Karpas-422 (cell line): ENCODE measurements at places on chromosomes 3 and 15.

- DNase-seq = no peak
Observed at GRCh38 chr15:40550341-40551037, 14.4 kb downstream of the CCDC32 start.

DNA sequence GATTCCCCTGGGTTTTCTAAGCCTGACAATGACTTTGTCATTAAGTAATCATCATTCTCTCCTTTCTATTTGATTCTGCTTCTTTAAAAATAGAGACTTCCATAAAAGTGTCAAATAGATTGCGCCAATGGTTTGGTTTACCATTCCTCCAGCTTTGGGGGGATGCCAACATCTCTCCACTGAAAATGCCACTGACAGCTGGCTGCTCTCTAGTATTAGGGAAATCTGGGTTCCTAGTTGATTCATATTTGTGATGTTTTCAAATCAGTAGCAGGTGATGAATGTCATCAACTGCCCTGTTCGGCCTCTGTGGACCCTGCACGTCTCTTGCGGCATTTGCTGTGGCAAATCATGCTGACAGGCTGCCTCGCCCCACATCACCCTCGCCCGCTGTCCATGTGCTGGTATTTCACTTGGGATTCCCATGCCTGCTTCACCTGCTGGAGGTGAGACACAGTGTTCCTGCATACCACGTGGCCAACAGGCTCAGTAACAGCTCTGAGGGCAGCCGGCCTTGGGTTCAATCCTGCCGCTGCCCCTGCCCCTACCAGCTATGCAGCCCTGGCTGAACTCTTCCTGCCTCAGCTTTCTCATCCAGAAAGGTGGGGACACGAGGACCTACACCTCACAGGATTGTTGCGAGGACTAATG lies 28.1 kb downstream of the ZXDC start:
- no peak for DNase-seq

GRCh38 chr15:42602501-42602900 lies 27.1 kb downstream of the STARD9 start:
- no peak for DNase-seq

- DNase-seq = no peak
Observed at GRCh38 chr3:76652524-76652923, 387.4 kb upstream of the ROBO2 start.

DNA sequence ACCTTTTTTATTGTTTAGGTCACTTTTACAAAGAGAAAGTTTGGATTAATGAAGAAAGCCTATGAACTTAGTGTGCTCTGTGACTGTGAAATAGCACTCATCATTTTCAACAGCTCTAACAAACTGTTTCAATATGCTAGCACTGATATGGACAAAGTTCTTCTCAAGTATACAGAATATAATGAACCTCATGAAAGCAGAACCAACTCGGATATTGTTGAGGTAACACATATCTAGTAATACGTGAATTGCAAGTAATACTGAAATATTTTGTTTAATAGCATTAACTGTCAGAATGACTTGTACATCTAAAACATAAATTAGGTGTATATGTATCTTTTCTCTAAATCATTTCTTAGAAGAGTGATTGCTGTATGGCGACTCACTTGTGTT lies 79.8 kb downstream of the MEF2A start:
- DNase-seq = no peak

- DNase-seq = peak; percentile 65
Observed at GRCh38 chr3:132268956-132269355, 48.3 kb upstream of the ACP3 start.

DNA sequence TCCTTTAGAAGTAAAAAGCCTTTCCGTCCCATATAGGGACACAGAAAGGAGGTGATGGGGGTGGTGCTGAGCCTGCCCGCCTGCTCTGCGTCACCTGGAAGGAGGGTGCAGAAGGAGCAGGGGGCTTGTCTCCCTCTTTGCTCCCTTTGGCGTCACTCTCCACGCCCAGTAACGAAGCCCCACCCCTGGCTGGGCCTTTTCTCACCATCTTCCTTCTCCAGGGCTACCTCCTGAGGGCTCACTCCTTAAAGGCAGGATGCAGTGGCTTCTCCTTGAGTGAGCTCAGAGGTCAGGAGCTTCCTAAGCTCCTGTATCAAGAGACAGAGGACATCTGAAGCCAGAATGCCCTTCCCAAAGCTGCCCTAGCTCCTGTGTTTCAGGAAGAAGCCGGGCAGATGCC lies 31.5 kb downstream of the SLCO3A1 start:
- no peak for DNase-seq

- DNase-seq = no peak
Observed at GRCh38 chr3:174822320-174822719, 36.8 kb upstream of the NAALADL2 start.

DNA sequence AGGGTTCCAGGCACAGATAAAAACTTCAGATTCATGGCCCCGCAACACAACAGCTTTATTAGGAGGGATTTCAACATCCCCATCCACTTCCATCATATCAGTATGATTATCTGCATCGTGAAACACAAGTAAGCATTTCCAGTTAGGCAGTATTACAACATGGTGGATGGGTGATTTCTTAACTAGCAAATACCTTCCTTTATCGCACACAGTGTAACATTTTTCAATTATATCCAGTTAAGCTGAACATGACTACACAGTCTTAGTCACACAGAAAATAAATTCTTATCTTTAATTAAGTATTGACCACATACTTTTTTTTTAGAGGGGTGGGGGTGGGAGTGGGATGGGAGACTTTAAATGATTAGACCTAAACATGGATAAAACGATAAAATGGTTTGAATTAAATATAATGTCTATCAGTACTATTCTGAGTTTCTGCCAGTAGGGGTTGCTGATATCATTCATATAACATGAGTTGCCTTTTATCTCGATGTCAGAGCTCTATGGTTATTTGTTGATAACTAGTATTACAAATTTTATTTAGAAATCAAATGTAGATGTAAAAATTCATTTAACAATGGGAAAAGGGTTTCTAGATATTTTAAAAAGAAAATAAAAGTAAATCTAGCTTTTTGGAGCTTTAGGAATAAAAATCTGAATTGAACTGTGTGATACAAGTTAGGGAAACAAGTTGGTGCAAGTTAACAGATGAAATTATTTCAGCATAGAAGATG lies 146.6 kb downstream of the TBL1XR1 start:
- DNase-seq = peak; percentile 84

DNA sequence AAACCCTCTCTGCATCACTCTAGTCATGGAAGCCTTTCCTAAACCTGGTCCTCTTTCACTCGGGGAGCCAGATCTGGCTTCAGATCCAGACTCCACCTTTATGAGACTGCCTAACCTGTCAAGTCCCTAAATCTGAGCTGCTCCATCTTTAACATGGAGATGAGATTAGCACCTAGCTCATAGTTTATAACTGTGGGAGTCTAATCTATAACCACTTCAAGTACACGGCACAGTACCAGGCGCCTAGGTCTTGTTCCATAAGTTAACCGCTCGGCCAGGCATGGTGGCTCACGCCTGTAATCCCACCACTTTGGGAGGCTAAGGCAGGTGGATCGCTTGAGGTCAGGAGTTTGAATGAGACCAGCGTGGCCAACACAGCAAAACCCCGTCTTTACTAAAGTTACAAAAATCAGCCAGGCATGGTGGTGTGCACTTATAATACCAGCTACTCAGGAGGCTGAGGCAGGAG lies 30.3 kb downstream of the TPM1 start:
- no peak for DNase-seq

DNA sequence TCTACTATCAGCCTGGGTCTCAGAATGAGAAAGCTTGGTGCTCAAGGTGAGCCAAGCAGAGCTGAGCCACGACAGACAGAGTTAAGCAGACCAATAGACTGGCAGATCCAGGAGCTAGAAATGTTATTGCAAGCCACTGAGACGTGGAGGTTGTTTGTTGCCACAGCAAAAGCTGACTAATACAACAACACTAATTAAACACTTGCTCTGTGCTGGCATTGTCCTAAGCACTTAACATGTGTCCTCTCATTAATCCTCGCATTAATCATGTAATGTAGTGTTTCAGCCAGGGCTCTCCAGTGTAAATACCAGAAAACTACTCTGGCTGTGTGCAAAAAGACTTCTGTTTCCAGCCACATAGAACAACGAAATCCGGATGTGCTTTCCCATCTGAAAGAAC lies 11.6 kb upstream of the SPSB4 start:
- DNase-seq = no peak

DNA sequence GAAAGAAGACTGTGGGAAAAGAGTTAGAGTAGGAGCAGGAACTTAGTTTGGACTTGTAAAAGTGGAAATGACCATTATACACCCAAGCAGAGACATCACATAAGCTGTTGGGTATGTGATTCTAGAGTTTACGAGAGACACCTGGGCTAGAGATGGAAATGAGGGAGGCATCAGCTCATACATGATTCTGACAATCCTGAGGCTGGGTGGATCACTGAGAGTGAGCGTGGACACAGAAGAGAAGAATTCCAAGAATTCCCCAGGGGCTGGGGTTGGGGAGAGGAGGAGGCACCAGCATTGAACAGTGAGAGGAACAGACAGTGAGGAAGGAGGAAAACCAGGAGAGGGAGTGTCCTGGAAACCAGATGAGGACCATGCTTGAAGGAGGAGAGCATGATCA lies 113.5 kb downstream of the KCNAB1 start:
- DNase-seq = no peak

GRCh38 chr3:45123030-45123429 lies 23.1 kb downstream of the CDCP1 start:
- no peak for DNase-seq

DNA sequence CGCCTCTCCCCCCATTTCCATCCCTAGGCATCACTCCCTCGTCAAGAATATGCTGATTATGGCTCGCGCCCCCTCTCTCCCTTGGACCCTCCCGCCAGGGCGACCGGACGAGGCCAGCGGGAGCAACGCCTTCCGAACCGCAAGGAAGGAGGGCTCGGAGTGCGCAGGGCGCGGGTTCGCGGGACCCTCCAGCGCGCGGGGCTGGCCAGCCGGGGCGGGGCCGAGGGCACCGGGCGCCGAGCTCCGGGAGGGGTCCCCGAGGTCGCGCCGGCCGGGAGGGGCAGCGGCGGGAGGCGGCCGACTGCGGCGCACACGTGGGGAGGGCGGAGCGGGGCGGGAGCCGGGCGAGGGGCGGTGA lies 483 bp downstream of the EHD4 start:
- DNase-seq = no peak

DNA sequence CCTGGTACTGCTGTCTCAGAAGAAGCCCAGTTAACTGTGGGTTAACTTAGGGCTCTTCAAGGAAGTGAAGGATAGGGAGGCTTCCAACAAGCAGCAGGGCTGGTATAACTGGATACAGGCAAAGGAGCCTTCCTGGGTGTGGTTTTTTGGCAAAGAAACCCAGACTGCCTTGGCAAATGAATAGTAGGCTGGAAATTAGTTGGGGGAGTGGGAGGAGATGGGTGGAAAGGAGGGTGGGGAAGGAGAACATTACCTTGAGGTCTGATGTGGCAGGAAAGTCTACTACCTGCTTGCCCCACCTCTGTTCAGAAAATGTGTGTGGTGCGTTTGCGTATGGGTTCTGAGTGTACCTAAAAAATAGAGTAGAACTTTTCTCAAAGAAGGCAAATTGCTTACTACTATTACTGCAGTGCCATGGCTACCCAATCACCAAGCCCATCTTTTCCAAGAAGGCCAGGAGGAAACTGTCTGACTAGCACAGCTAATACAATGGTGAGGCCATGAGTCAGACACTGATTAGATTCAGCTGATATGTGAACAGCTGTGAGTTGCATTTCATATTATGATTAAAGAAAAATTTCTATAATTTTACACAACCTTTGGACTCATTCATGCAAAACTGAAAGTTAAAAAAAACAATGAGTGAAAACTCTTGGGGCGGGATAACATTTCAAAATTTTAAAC lies 55.2 kb downstream of the SPTSSB start:
- DNase-seq = no peak

DNA sequence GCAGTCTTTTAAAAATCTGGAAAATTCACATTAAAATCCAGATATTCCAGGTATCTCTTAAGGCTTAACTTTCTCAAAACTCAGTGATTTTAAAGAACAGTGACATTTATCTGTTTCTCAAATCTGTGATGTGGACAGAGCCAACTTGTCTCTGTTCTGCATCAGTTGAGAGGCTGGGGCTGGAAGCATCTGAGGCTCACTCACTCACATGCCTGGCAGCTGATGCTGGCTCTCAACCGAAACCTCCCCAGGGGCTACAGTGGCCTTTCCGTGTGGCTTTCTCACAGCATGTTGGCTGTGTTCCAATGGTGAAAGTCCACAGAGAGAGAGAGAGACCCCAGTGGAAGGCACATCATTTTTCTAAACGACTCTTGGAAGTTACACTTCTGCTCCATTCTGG lies 53.5 kb downstream of the CEMIP start:
- no peak for DNase-seq

DNA sequence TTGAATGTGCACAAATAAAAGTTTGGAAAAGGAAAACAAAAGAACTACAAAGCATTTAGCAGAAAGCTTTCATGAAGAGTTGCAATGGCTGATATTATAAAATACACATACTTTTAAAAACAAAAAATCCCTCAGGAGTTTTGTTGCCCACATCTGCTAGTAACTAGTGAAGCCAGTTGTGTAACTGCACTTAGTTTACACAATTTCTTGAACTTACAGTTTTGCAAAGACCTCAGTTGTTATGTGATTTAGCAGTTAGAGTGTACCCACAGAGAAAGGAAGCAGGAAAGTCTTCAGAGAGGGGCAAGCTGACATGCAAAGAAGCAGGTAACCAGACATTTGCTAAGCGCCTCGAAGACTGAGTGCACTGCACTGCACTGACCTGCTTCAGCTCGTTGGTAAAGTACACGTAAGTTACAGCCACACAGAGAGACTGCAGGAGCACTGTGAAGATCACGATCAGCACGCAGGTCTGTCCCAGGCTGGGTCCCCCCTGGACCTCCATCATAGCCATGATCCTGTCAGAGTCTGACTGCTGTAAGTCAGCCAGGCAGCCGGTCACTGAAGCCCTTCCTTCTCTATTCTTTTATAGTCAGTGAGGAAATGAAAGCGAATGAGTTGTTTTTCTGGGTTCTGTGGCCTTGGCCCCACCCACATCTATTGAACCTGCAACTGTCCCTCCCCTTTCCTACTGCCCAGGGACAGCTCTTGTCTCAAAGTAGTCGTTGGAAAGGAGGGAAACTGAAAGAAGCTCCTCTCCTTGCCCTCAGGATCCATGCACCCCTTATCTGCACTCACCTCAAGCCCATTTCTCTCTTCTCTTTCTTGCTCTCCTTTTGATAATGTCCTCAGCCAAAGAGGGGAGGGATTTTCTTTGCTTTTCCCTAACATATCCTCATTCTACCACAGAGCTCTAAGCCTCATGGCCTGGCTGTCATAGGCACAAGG lies at the start of gene TNFSF10:
TSS of gene TNFSF10 (minus strand) at position 560 of the 948 bp plus-strand sequence. CDS start at position 514, 46 bp downstream.
- peak; percentile 45 for DNase-seq

DNA sequence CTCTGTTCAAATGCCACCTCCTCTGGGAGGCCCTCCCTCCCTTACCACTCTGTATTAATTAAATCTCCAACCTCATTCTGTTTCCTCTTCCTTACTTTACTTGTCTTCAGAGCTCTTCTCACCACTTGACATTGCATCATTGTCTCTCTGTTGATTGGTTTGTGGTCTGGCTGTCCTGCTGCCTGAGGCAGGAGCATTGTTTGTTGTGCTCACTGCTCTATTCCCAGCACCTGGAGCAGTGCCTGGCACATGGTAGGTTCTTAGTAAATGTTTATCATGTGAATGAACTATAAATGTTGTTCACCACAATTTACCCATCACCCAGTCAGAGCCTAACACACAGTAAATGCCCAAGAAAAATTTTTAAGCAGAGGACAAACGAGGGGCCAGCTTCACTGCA lies 6.7 kb upstream of the BFSP2 start:
- no peak for DNase-seq

GRCh38 chr15:39852250-39852649 lies 67.8 kb downstream of the GPR176 start:
- DNase-seq = no peak

- DNase-seq = no peak
Observed at GRCh38 chr3:53182764-53183355, 21.9 kb downstream of the PRKCD start.
